SJCRH30 (cell line): ENCODE measurements at places on chromosomes 7 and 10.
A peak's percentile ranks its signal among the peaks of the same experiment; 100 is the strongest.

- no peak for DNase-seq
Observed at GRCh38 chr7:90540406-90540805, 55.7 kb upstream of the CDK14 start.

- peak; percentile 44 for DNase-seq
Observed at GRCh38 chr7:32347244-32347828, 142.8 kb downstream of the LSM5 start.

- no peak for DNase-seq
Observed at GRCh38 chr7:50270531-50271018, 33.9 kb upstream of the IKZF1 start.

DNA sequence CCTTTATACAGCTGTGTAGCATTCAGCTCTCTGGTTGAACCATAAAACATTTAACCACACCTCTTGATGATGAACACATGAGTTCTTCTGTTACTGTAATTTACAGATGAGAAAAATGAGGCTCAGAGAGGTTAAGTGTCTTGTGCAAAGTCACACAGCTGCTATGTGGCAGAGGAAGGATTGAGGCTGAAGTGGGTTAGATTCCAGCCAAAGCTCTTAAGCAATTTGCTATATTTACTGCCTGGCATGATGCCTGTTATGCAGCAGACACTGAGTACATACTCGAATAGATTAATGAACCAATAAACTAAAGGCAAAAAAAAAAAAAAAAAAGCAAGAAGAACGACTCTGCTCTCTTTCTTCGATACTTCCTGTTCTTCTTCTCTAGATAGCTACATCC lies 35.7 kb downstream of the GFRA1 start:
- no peak for DNase-seq

DNA sequence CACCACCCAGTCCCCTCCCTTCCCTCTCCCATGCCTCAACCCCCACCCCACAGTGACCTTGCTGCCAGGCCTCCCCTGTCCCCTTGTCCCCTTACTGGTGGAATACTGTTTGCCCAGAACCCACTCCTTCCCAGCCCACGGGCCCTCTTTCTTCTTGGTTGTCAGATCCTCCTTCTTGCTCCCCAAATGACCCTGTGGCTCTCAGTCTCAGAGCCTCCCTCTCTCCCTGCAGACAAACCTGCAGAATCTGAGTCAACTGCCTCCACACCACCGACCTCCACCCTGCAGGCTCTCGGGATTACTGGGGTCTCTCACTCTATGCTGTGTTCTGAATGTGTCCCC lies 47.5 kb downstream of the HSPA12A start:
- no peak for DNase-seq

- no peak for DNase-seq
Observed at GRCh38 chr7:55288070-55288824, 76.9 kb upstream of the LANCL2 start.

GRCh38 chr10:114552050-114552449 lies 106.0 kb downstream of the ABLIM1 start:
- no peak for DNase-seq

DNA sequence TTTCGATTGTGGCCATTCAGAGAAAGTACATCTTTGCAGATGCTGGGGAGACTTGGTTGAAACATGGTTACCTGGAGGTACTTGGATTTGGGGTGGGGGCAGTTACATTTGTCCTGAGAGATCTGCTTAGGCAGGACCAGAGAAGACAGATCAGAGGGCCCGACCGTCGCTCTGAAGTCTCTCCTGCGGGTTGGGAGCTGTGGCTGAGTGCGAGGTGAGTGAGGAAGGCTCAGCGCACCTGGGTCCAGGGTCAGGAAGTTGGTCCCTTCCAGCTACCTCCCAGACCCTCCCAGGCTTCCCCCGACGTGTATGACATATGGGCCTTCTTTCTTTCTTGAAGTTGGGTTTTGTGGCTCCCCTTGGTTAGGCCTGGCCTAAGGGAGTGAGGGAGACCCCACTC lies 56.3 kb downstream of the LHPP start:
- no peak for DNase-seq

GRCh38 chr7:147980826-147981813 lies 609.4 kb upstream of the C7orf33 start:
- no peak for DNase-seq

- no peak for DNase-seq
Observed at GRCh38 chr10:101650863-101651262, 44.1 kb downstream of the FBXW4 start.

DNA sequence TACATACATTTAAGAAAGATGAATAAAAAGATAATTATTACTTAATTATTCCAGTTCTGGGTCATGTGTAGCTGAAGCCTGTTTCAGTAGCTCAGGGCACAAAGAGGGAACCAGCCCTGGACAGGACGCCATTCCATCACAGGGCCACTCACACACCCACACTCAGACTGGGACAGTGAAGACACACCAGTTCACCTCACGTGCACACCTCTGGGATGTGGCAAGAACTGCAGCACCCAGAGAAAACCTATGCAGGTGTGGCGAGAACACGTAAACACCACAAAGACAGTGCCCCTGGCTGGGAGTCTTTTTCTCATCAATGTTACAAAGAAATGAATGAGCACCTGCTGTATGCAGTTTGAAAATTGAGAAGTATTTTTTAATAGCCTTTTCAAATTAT lies 1.6 kb upstream of the IDI1 start:
- DNase-seq, result no peak

- no peak for DNase-seq
Observed at GRCh38 chr10:132575320-132576201, 38.0 kb downstream of the INPP5A start.

- DNase-seq, result no peak
Observed at GRCh38 chr10:124231168-124232155, 138.1 kb upstream of the CHST15 start.

DNA sequence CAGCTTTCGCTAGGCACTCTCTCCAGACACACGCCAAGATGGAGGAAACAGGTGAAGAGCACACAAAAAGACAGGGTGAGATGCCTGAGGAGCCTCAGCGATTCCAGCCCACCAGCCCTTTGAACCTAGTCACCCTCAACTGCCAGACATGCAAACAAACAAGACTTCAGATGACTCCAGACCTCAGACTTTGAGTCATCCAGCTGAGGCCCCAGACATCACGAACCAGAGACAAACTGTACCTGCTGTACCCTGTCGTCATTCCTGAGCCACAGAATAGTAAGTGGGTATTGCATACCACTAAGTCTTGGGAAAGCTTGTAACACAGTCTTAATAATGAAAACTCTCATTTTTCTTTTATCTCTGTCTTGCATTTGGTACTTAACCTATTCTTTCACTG lies 126.6 kb upstream of the LSM8 start:
- no peak for DNase-seq

DNA sequence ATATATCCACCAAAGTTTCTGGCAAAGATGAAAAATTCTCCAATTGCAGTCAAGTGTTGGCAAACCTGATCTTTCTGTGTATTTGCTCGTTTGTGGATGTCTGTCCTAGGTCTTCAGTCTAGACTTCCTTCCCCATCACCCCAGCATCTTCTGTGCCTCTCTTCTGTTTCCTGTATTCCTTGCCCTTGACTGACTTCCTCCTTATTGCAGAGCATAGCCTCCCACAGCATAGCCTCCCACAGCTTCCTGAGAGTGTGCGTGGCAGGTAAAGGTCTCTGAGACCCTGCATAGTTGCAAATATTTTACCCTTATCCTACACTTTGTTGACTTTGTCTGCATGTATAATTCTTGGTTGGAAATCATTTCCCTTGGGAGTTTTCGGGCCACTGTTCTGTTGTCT lies 18.4 kb downstream of the SLC18A2 start:
- no peak for DNase-seq

GRCh38 chr7:137025469-137026175 lies 157.2 kb downstream of the CHRM2 start:
- DNase-seq, result no peak

DNA sequence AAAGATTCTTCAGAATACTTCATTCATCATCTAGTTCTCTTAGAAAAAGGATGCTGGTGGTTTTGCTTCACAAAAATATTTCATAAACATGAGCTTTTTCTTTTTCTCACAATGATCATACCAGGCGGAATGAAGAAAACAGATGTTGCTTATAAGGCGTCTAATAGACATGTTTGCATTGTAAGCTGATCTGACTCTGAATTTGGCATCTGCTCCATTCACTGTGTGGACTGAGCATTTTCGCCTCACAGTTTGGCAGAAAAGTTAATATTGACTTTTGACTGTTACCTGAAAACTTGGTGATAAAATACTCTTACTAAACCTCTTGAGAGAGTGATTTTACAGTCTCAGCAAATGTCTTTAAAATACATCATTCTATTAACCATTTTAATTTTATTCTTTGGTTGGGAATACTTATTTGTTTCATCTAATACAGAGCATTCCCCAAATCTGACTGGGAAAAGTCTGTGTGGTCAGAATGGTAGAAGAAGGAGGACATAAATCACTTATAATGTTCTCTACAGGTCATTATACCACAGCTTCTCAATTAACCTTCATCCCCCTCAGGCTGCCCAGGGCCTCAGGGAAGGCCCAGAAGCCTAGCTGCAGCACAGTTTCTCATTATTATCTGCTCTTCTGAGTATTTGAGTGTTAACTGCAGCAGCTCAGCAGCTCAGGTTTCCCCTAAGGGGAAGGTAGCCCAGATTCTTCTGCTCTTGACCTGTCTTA lies 121.6 kb upstream of the KAT6B start:
- peak; percentile 27 for DNase-seq

DNA sequence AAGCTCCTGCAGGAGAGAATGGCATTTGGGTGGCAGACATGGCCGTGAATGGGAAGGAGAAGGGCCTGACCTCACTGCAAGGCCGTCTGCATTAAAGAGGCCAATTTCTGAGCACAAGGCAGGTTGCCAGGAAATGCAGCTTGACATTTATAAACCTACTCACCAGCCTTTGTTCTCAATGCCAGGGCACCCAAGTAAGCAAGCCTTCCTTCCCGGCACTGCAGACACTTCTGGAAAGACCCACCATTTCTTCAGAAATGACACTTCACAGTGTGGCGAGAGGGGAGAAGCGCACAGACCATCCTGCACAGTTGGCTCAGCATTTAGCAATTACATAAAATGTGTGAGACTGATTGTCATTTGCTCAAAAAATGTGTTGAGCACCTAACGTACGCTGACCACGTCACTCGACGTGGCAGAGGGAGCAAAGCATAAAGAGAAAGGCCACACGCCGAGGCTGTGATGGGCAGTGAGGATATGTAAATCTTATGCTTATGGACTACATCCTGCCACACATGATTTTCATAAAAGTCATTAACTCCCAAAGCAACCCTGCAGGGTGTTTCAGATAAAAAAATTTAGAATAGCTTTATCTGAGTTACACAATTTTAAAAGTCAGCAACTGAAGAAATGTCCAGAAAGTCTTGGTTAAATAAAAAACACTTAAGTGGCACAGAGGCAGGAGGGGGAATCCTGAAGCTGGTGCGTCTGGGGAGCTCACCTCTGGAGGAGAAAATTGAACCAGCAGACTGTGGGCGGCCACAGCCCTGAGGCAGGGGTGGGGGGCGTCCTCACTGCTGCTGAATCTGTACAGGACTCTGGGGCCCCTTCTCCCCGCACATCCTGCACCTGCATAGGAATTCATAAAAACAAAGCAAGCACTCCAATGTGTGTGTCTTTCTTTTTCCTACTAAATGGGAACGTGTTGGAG lies 543.8 kb downstream of the PTPRN2 start:
- no peak for DNase-seq

DNA sequence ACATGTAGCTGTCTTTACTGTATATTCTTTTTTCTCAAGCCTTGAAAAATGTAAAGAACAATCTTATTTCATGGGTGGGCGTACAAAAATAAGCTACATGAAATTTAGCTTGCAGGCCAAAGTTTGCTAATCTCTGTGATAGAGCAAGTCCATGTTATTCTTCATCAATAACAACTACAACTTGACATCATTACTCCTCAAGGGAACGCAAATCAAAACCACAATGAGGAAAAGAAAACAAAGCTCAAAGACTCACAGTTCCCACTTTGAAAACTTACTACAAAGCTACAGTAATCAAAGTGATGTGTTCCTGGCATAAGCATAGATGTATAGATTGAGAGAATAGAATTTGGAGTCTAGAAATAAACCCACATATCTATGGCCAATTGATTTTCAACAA lies 62.5 kb downstream of the GNA12 start:
- DNase-seq, result no peak

DNA sequence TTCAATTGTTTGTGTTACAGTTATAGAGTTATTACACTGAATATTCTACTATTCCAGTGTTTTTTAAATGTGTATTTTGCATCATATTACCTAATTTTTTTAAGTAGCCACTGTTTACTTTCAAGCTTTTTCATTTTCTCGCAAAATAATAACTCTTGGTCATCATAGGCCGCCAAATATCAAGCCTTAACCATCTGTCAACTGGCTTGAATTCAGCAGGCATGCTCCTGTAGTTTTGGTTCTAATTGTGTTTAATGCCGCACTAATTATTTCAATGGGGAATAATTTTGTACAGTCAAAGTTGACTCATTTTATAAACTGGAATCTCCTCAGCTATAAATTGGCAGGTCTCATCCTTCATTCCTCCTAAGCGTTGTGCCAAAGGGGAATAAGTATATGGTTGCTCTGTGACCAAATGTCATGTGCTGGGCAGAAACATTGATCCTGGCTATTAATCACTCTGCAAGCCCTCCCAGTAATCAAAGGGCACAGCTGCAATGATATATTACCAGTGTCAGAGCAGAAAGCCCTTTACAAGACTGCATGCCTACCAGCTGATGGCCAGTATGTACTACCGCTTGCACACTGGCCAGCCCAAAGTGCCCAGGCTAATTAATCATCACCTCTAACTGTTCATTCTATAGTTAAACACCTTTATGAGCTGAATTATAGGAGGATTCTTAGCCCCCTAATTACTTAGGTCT lies 74.8 kb downstream of the SKAP2 start:
- DNase-seq, result no peak

GRCh38 chr10:131350245-131350644 lies 38.7 kb upstream of the TCERG1L start:
- no peak for DNase-seq

DNA sequence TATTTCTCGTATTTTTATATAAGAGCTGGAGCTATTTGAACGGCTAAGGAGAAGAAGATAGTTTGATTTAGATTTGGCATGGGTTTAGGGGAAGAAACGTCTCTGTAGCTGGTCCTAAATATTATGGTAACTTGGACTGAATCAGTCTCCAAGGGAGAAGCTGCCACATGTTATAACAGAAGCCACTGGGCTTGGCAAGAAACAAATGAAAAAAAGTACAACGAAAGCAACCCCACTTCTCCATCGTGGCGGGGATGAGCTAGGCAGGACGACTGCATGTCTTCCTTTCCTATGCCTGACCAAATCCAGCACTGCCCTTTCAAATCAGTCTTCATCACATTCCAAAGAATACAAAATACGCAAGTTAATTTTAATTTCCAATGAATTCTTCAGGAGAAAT lies 196.7 kb upstream of the KLF14 start:
- no peak for DNase-seq

- DNase-seq, result no peak
Observed at GRCh38 chr10:95414844-95415485, 124.2 kb upstream of the PDLIM1 start.

GRCh38 chr7:2824678-2825461 lies 19.2 kb downstream of the GNA12 start:
- DNase-seq, result no peak
